NCI-H2081 treated with DMSO at 0.1 percent for 48 hours (cell line): ENCODE measurements at places on chromosomes 6 and 20.

- DNase-seq, result no peak
Measured at GRCh38 chr6:44504301-44504791, 116.8 kb downstream of the CDC5L start.

DNA sequence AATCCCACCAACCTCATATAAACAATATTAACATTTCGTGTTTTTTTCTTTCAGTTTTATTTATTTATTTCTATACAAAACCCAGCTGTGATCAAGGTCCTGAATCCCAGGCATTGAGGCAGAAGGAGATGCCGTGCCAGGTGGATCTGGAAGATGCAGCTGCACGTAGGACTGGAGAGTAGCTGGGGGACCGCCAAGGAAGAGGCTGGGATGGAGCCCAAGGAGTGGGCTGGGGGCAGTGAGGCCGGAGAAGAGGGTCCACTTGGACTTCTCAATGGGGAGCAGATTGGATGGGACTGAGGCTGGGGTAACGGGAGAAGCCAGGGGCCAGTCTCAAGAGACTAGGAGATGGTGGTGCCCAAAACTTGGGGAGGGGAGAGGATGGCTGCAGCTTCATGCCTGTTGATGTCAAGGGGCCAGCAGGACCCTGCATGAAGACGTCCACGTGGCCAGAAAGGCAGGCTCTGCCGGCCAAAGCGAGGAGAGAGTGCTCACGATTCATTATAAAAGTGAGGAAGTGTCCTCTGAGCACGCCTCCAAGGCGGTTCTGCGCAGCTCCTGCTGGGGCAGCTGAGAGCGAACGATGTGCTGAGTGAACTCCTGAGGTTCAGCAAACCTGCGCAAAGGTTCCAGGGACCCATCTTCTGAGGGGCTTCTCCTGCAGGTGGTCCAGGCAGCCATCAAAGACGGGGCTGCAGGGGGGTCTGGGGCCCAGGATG, 110.3 kb downstream of the BMP7 start:
- no peak for DNase-seq

- DNase-seq, result no peak
Measured at GRCh38 chr6:155444120-155444917, 11.3 kb downstream of the NOX3 start.

- no peak for DNase-seq
Measured at GRCh38 chr20:43462660-43463526, 5.2 kb downstream of the SRSF6 start.

GRCh38 chr20:36824142-36824940, 50.8 kb upstream of the DSN1 start:
- DNase-seq, result no peak

DNA sequence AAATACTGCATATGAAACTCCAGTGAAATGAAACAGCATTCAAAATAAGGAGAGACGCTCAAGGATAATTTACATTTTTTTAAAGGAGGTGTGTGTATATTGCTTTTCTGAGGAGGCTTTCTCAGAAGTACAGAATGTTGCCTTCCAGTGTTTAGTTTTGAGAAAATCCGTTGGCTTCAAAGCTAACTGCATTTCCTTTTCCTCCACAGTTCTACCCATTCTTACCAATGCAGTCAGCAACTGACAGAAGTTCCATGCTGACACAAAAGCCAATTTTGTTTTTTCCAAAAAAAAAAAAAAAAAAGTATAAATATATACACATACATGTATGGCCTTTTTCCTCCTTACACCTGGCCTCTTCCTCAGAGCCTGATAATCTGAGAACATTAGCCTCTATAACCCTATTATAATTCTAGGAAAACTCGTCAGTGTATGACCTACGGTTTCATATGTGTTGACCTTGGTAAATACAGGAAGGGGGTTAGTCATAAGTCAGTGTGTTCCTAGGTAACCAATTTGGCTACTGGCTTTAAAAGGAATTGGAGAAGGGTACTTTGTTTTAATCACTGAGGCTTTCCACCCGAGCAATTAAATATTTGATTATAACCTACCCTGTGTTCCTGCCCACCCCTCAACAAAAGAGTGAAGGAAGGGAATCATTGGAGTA, 24.2 kb downstream of the MGME1 start:
- peak; percentile 32 for DNase-seq

DNA sequence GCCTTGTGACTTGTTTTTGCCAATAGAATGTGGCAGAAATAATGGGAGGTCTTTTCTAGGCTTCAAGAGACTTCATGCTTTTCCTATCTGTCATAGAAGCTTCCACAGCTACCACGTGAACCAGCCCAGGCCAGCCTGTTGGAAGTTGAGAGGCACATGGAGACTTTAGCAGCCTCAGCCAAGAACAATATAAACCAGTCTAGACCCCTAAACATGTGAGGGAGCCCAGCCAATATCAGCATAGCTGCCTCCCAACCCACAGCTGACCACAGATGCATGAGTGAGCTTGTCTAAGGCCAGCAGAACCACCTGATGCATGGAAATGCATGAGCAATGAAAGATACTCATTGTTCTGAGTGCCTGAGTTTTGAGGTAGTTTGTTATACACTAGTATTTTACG, 540.7 kb upstream of the BTBD3 start:
- DNase-seq, result no peak

DNA sequence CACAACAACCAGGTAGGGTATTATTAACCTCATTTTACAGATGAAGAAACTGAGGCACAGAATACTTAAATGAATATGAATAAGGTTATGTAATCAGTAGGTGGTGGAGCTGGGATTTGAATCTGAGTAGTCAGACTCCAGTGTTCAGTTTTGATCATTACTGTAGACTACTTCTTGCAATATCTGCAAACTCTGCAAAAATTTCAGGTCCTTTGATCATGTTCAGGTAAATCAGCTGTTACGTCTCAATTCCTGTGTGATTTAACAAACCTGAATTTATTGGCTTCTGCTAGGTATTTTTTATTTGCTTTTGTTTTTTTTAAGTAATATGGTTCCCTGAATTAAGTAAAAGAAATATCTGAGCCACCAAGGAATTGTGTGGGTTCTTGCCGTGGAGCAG, 70.7 kb upstream of the NOTCH4 start:
- no peak for DNase-seq

DNA sequence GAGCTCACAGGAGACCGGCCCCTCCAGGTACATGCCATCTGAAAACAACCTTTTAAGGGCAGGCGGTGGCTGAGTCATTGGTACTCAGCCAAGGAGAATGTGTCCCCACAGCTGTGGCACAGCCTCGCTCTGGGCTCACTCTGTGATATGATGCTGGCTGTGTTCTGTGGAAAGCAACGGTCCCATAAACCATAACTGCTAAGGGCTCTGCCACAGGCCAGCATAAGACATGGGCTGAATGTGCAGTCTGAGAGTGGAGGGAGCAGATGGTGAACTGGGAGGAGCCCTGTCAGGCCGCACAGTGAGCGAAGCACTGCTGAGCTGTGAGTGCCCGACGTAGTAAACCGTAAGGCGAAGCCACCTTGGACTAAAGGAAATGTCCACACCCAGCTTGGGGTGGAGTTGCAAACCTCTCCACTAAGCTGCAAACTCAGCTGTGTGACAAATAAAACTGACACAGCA, 375.8 kb downstream of the THBS2 start:
- no peak for DNase-seq

DNA sequence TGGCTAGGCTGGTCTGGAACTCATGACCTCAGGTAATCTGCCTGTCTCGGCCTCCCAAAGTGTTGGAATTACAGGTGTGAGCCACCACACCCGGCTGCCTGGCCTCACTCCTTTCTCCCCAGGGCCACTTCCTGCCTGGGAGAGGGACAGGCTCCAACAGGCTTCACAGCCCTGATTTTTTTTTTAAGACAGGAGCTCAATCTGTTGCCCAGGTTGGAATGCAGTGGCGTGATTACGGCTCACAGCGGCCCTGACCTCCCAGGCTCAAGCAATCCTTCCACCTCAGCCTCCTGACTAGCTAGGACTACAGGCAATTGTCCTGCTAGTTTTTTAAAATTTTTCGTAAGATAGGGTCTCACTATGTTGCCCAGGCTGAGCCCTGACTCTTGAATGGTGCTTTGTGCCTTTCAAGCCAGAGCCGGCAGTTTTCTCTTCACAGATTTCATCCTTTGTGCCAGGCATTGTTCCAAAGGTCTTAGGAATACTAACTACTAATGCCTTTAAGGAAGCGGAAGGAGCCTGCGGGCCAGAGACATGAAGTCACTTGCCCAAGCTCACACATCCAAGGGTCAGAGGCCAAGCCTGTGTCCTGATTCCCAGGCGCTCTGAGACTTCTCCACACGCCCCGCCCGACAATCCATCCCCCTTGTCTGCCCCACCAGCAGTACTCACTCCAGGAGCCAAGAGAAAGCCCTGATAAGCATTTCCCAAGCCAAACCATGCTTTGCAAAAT, 19.2 kb downstream of the CAPN11 start:
- DNase-seq, result no peak

GRCh38 chr6:130218134-130218533, 4.6 kb downstream of the SAMD3 start:
- no peak for DNase-seq

DNA sequence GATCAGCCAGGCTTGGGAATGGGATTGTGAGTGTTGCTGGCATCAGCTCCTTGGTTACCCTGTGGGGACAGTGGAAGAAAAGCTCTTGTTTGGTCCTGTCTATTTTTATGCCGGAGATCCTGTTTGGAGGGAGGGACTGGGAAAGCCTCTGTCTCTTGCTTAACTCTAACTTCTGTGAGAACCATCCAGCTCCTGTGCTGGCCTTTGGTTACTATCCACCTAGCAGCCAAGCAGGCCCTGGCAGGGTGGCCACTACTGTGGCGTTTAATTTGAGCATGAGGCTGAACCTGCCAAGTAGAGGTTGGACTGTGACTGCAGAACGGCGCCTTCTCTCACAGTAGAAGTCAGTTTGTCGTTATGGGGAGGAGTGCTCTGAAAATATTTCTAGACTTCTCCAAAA, 193.3 kb downstream of the UTRN start:
- no peak for DNase-seq

- DNase-seq, result no peak
Measured at GRCh38 chr6:32943864-32944649, 3.2 kb upstream of the HLA-DMB start.

DNA sequence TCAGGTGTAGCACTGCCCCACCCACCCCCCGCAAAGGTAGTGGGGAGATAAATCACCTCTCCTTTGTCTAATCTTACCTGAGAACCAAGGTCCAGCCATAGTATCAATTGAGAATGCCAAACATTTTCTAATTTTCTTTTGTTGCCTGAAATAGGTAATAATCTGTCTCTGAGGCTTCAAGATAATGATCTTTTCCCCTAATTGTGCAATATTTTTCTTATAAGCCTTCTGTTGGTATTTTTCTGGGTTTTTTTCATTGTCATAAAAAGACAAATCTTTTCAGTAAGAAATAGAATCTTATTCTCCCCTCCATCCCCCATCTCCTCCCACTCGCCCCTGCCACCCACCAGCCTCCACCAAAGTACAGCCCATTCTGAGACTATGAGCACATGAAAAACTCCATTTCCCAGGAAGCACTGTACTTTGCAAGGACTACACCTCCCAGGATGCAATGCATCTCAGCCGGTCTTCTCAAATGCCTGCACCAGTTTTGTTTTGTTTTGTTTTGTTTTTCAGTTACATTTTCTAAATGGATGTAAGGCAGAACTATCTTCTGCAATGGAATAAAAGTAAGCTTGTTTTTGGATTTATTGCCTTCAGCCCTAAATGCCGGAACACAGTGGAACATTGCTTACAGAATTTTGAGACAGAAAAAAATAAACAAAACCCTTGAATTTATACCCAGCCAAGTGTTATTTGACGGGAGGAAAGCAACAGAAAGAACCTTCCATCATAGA, 268.0 kb downstream of the TFAP2A start:
- no peak for DNase-seq

DNA sequence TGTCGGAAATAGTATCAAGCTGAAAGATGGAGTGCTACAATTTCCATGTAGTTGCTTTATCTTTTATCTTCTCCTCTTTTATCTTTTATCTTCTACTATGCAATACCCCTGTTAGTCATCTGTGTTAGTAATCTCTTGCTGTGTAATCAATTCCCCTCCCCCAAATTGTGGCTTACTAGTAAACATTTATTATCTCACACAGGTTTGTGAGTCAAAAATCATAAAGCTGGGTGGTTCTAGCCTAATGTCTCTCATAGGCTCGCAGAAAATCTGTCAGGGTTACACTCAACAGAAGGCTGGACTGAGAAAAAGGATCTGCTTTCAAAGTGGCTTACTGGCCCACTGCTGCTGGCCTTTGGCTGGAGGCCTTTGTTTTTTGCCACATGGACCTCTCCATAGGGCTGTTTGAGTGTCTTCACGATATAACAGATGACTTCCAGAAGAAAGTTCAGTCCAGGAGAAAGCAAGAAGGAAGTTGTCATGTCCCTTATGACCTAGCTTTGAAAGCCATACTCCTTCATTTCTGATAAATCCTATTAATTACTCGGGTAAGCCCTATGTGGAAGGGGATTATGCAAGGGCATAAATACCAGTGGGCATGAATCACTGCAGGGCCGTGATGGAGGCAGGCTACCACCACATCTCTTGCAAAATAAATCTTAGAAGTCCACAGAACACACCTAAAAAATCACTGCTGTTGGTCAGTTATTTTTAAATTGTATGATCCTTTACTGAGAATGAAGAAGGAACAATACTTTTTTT, 24.5 kb upstream of the PTCHD4 start:
- DNase-seq, result no peak

DNA sequence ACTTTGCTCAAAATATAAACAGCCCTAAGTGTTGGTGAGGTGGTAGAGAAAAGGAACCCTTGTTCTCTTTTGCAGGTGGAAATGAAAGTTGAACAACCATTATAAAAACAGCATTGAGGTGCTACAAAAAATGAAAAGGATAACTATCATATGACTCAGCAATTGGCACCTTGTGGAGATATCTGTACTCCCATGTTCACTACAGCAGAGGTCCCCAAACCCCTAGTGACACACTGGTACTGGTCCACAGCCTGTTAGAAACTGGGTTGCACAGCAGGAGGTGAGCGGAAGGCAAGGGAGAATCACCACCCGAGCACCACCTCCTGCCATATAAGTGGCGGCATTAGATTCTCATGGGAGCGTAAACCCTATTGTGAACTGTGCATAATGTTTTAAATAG, 267.4 kb upstream of the THEMIS start:
- DNase-seq, result no peak

- DNase-seq, result no peak
Measured at GRCh38 chr6:137717074-137718073, 149.7 kb upstream of the TNFAIP3 start.

DNA sequence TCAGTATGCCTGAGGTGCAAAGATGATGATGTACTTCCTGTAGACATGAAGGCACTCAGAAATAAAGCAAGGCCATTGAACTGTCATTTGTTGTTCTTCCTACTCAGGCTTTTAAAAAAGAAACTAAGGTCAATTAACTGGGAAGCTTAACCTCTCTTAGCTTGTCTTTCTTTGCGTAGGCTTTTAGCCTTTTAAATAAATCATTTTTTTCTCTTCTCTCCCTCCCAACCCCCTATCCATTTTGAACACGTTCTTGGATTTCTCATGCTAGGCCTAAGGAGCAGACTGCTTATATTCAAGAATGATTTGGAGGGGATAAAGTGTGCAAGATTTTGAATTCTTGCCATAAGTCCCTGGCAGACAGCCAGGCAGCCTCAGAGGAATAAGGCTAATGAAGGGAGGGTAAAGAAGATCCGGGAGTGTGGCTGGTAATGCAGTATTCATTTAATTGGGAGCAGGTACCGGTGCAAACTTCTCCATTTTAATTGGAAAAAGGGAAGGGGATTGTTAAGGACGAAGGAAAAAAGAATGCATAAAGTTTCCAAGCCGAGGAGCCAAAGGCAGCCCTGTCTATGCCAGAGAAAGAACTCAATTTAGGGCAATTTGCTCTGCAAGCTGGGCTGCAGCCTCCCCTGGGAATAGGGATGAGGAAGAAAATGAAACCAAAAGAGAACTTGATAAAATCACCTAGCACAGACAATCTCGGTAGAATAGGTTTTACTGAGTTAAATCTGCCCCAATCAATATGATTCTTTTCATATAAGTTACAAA, 343.8 kb upstream of the MMS22L start:
- DNase-seq, result no peak
